Hepatocyte (in vitro differentiated cells): ENCODE measurements at places on chromosomes 5 and 9. TPM values are rescaled to one million over a fixed set of nuclear protein-coding genes. Genes with fewer than 3 reads are reported as not detected.

DNA sequence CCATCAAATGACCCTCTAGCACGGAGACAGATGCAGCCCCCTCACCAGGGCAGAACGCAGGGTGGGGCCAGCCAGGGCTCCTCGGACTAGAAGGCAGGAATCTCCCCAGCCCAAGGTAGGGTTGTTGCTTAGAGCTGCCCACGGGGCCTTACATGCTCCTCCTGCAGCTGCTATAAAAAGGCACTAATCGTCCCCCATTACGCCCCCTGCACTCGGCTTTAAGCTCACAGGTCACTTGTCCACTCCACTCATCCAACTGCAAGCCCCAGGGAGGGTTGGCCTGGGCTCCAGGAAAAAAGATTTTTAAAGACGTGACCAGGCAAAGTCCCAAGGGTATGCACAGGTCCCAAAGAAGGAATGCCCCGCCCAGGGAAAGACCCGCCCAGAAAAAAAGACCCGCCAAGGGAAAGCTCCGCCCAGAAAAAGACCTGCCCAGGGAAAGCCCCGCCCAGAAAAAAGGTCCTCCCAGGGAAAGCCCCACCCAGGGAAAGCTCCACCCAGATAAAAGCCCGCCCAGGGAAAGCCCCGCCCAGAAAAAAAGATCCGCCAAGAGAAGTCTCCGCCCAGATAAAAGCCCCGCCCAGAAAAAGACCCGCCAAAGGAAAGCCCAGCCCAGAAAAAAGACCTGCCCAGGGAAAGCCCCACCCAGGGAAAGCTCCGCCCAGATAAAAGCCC, 11.1 kb downstream of the GRIN1 start:
- no peak overlapping the region for H3K27ac ChIP-seq
- no peak for DNase-seq
- H3K36me3 ChIP-seq: no peaks in the 10 kb centered on the region
- no peak overlapping the region for H3K4me3 ChIP-seq
- peaks cover 4% of the 10 kb centered on the region for H3K27me3 ChIP-seq
- H3K4me1 ChIP-seq: no peaks in the 10 kb centered on the region

DNA sequence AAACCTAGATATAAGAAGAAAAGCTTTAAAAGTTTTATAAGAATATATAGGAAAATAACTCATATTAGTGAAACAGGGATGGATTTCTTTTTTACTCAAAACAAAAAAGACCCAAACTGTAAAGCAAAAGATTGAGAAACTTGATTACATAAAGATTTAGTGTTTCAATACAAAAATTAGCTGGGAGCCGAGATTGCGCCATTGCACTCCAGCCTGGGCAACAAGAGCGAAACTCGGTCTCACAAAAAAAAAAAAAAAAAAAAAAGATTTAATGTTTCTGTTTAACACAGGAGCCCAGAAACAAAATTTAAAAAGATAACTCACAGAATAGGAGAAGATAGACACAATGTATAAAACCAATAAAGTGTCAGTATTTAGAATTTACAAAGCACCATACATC, 45.2 kb downstream of the CDC14B start:
- no peaks in the 10 kb centered on the region for H3K27me3 ChIP-seq
- no peak for DNase-seq
- no peak overlapping the region for H3K4me3 ChIP-seq
- no peaks in the 10 kb centered on the region for H3K4me1 ChIP-seq
- H3K27ac ChIP-seq: peak overlapping the region; percentile 1

DNA sequence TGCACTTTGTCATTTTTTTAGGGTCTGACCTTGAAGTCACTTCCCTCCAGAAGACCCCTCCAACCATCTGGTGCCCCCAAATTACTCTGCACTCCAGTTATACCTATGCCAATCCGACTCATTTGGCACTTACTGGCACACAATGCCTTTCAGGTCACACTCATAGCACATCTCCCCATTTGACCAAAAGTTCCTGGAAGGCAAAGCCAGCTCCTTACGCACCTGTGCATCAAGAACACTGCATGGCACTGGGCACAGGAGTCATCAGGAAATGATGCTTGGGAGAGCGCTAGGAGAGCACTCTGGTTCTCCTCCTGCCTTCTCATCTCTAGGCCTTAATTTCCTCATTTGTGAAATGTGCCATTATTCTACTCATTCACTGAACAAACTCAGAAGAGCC, 2.9 kb downstream of the TNIP1 start:
- no peak overlapping the region for H3K27ac ChIP-seq
- H3K27me3 ChIP-seq: no peaks in the 10 kb centered on the region
- no peaks in the 10 kb centered on the region for H3K36me3 ChIP-seq
- H3K4me3 ChIP-seq: no peak overlapping the region

- H3K4me3 ChIP-seq: no peak overlapping the region
- no peaks in the 10 kb centered on the region for H3K27me3 ChIP-seq
- H3K4me1 ChIP-seq: no peaks in the 10 kb centered on the region
- no peaks in the 10 kb centered on the region for H3K36me3 ChIP-seq
Observed at GRCh38 chr9:132042324-132042723, 37.3 kb downstream of the MED27 start.

DNA sequence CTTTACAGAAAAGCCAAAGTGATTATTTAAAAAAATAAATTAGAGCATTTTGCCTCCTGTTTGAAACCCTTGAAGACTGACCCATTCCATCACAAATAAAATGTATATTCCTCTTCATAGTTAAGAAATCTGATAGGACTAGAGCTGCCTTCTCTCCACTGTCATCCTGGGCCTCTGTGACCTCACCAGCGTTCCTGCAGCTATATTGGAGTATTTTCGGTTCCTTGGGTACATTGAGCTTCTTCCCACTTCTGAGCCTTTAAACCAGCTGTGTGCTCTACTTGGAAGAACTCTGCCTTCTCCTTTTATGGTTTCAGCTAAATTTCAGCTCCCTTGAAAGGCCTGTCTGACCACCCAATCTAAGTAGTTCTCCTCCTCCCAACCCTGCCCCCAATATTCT, 99.1 kb upstream of the ABCA1 start:
- H3K36me3 ChIP-seq: no peaks in the 10 kb centered on the region
- H3K27ac ChIP-seq: no peak overlapping the region
- H3K4me1 ChIP-seq: no peaks in the 10 kb centered on the region
- no peak for DNase-seq
- H3K27me3 ChIP-seq: no peaks in the 10 kb centered on the region

GRCh38 chr9:128117613-128118471, 9.7 kb downstream of the PTGES2 start:
- H3K27ac ChIP-seq: peak overlapping the region; percentile 86
- H3K4me1 ChIP-seq: peaks cover 18% of the 10 kb centered on the region
- DNase-seq: peak; percentile 95
- H3K4me3 ChIP-seq: no peak overlapping the region
- no peaks in the 10 kb centered on the region for H3K36me3 ChIP-seq

DNA sequence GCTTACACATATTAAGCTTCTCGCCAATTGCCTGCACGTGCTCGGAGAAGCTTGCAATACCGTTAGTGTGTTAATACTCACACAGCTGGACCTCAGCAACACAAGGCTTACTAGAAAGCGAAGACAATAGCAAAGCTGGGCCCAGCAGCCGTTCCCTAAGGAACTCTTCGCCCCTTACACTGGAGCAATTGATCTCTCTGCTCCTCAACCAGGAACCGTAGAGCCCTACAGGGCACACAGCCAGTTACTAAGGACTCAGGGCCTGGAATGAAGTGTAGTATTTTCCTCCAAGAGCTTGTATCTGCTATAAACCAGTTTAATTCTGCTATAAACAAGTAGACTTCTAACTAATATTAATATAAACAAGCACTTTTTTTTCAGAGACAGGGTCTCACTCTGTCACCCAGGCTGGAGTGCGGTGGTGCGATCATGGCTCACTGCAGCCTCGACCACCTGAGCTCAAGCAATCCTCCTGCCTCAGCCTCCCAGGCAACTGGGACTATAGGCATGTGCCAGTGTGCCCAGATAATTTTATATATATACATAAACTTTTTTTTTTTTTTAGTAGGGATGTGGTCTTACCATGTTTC, 67.0 kb upstream of the SIMC1 start:
- no peak overlapping the region for H3K4me3 ChIP-seq
- H3K36me3 ChIP-seq: no peaks in the 10 kb centered on the region
- DNase-seq: no peak
- H3K27ac ChIP-seq: no peak overlapping the region
- no peaks in the 10 kb centered on the region for H3K4me1 ChIP-seq

DNA sequence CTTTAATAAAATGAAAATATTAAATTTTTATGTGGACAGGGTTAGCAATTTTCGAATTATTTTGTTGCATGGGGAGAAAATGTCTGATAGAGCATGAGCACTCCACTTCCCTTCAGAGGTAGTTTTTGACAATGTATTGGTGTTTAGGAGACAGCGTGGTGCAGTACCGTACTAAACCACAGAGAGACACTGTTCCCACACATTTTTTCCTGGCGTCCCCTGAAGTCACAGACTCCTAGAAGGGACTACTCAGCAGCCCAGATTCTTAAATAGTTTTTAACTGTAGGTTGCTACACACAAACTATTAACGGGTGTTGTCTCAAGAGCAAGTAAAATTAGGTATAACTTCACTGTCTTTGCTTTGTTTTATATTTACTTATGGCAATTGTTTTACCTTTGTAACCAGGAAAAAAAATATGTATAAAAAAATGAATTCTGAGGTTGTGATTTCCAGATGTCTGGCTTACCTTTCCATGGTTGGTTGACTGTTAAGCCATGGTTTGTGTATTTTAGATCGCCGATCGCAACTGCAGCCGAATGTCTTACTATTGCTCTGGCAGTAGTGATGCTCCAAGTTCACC, 171.2 kb downstream of the DOCK8 start:
- H3K4me3 ChIP-seq: no peak overlapping the region
- H3K4me1 ChIP-seq: no peaks in the 10 kb centered on the region
- peak; percentile 79 for DNase-seq
- H3K36me3 ChIP-seq: no peaks in the 10 kb centered on the region
- H3K27ac ChIP-seq: no peak overlapping the region

DNA sequence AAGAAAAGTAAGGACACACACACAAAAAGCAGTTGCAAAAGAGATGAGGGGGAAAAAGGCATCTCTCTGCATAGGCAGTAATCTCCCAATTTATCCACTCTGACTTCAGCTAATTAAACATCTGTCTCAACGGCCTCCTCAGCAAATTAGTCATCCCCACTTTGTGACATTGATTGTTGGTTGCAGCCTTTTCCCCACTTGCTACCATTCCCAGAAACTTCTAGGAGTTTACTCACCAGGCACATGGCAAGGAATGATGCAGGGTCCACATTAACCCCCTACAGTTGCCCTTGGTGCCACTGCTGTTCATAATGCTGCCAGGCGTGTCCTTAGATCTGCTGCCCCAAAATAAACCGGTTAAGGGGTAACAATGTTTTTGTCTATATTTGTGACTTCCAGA, 174.6 kb downstream of the MAPKAP1 start:
- H3K36me3 ChIP-seq: no peaks in the 10 kb centered on the region
- no peaks in the 10 kb centered on the region for H3K27me3 ChIP-seq
- H3K27ac ChIP-seq: no peak overlapping the region

DNA sequence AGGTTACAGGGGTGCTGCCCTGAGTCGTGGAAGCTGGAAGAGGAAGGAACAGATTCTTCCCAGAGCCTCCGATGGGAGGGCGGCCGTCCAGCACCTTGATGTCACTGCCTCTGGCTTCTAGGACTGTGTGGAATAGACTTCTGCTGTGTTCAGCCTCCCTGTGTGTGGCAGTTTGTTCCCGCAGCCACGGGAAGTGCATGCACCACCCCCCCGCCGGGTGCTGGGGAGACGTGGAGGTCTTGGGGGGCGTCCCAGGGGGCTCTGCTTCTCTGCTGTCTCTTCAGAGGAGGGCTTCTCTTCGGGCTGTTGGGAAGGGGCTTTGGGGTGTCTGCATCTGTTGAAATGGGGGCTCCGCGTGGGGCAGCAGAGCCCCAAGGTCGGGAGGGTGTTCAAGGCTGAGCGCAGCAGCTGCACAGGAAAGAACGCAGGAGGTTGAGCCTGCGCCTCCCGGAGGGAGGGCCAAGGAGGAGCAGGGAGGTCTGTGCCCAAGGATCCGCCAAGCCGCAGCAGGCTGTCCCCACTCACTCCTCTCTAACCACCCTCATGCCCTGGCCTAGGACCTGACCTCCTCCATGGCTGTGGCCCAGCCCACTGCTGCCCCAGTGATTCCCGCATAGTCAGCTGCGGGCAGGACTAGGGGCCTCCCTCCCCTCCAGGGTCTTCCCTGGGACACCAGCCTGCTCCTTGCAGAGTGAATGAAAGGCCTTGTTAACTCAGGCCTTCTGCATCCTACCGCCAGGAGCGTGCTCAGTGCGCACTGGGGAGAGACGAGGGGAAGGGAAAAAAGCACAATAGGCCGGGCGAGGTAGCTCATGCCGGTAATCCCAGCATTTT, 45.0 kb downstream of the ROPN1L start:
- H3K4me1 ChIP-seq: peaks cover 5% of the 10 kb centered on the region
- H3K27me3 ChIP-seq: no peaks in the 10 kb centered on the region
- no peak for DNase-seq
- H3K36me3 ChIP-seq: no peaks in the 10 kb centered on the region
- H3K27ac ChIP-seq: no peak overlapping the region

DNA sequence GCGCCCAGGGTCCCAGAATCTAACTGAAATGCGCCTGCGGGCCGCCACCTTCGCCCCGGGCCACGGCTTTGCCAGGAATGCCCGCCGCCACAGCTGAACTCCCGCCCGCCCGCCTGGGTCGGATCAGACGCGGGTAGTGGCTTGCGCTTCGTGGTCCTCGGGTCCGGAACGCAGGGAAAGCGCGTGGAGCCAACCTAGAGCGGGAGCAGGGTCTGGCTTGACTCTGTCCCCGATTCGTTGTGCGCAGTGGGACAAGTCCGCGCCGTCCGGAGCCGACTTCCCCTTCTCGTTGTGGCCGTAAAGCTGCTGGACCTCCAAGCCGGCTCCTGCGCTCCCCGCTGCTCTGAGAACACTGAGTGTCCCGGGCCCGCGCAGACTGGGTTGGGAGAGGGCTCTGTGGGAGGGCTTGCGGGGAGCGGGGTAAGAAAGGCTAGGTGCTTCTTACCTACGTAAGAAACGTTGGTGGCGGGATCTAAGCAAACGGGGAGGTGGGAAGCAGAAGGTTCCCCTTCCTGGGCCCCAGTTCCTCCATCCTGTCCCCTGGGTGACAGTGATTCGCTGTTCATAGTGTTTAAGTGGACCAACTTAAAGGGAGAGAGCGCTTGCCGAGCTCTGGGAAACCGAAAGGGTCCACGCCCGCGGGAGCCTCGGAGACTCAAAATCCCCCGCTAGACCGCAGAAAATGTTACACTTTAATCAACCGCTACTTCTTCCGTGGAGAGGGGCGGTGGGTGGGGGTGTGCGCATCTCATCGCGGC, 4.4 kb upstream of the FOXE1 start:
- no peak overlapping the region for H3K27ac ChIP-seq
- peaks cover 89% of the 10 kb centered on the region for H3K27me3 ChIP-seq
- peaks cover 15% of the 10 kb centered on the region for H3K4me1 ChIP-seq
- no peaks in the 10 kb centered on the region for H3K36me3 ChIP-seq

GRCh38 chr9:77892171-77892570, 139.4 kb downstream of the GNAQ start:
- DNase-seq: no peak
- no peak overlapping the region for H3K4me3 ChIP-seq
- H3K27me3 ChIP-seq: no peaks in the 10 kb centered on the region
- no peaks in the 10 kb centered on the region for H3K4me1 ChIP-seq
- H3K36me3 ChIP-seq: no peaks in the 10 kb centered on the region

RPP25L gene
- 30.0 and 31.5 TPM in 2 replicates for total RNA-seq

CTSV gene
- 106 and 107 TPM in 2 replicates for total RNA-seq

PCDHGC5 gene
- total RNA-seq: 0.92 and 1.1 TPM in 2 replicates

C9orf43 gene
- total RNA-seq: 0.36 and 0.53 TPM in 2 replicates

SH3GL2 gene
- total RNA-seq: 5.0 and 5.8 TPM in 2 replicates

SLC1A3 gene
- total RNA-seq: 42.3 and 44.1 TPM in 2 replicates

ANKRD34B gene
- total RNA-seq: not detected in 2 replicates
